ENCODE measurements at places on chromosomes 5 and 9.

DNA sequence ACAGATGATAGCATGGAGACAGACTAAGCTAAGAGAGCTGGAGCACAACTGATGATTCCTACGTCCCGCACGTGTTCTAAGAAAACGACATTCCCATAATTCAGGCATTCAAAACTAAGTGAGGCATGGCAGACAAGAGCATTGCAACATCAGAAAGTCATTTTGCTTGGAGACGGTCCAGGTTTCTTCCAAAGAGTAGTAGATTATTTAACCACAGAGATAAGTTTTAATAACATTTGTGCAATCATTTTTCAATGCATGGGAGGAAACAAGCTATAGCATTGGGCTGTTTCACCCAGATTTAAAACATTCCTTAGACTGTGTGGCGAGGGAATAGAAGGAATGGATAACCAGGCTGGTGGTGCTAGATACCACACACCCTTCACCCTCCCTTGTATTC is 117.2 kb downstream of the APBA1 start:
- no peak for DNase-seq

GRCh38 chr5:177183142-177183541 is 49.6 kb downstream of the NSD1 start:
- DNase-seq = no peak

GRCh38 chr9:124879226-124879625 is 17.3 kb downstream of the ARPC5L start:
- no peak for DNase-seq

DNA sequence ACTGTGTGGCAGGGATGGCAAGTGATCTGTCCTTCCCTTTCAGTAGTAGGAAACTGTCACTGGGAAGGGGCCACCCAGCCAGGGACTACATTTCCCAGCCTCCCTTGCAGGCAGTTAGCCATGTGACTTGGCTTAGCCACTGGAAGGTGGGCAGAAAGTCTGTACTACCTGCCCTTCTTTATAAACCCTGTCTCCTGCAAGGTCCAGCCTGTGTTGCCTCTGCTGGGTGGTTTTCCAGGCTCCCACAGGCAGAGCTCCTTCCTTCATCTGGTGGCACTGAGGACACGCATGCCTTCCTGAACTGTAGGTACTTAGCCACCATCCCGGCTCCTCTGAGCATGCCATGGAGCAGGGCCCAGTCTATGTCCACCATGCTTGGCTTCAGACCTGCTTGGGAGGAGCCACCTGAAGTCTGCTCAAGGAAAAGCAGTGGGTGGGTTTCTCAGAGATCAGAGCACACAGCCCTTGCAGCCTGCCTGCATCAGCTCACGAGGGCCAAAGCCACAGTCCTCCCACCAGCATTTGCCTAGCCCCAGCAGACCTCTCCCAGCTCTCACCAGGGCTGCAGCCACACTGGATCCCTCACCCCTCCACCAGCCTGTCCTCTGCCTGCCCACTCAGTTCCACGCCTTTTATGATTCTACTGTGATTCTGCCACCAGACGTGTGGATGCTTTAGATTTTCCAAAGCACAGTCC is 16.7 kb upstream of the SLC25A51 start:
- DNase-seq = no peak

DNA sequence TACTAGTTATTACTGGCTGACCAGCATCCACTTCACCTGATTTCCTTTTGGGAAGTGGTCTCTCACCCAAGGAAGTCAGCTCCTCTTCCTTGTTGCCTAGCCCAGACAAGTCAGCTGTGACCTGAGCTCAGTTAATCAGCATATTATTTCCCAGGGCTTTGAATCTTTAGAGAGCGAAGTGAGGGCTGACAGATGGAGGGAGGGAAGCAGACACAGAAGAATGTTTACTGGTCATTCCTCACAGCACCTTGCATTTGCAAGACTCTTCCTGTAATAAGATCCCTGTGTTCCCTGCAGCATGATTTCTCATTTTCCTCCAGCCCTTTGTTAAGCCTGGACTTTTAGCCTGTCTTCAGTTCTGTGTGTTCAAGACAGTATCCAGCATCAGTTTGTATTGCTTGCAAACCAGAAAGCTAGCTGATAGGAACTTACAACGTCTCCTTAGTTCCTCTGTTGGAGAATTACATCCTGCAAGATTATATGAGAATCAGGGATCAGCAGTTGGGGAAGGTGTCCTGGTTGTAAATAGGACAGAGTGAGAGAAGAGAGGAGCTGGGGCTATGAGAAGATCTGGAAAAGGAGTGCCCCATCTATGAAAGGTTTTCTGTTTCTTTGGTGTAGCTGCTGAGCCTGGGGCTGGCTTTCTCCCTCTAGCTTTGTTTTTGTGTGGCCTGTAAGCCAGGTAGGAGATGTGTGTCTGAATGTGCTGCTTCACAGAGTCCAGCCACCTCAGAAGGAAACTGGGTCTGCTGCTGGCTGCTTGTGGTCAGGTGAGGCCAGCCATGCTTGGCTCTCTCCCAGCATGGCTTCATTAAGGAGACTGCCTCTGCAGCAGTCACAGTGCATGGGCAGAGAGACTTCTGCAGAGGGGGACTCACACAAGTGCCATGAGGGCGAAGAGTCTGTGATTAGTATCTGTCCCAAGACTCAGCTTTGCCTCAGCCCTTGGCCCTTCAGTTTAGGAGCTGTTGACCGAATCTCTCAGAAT is 50.3 kb downstream of the MAN2A1 start:
- DNase-seq = no peak

- DNase-seq = no peak
Measured at GRCh38 chr5:120258123-120258522, 206.0 kb upstream of the PRR16 start.

DNA sequence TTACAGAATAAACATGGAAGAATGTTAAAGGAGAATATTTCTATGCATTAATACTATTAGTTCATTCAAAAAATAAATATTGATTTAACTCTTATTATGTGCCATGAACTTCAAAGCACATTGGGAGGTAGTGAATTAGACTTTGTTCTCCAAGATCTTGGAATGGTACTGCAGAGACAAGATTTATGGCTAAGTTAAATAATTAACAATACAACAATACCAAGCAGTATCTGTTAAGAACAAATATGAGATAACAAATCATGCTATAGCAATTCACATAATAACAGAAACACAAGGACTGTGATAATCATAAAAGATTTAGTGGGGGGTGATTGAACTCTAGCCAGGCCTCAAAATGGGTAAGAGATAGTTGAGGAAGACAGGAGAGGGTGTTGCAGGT is 11.6 kb downstream of the NMUR2 start:
- no peak for DNase-seq

GRCh38 chr5:75042522-75042921 is 9.8 kb downstream of the GCNT4 start:
- no peak for DNase-seq

- DNase-seq = no peak
Measured at GRCh38 chr9:78997296-78997695, 574.5 kb upstream of the TLE4 start.

DNA sequence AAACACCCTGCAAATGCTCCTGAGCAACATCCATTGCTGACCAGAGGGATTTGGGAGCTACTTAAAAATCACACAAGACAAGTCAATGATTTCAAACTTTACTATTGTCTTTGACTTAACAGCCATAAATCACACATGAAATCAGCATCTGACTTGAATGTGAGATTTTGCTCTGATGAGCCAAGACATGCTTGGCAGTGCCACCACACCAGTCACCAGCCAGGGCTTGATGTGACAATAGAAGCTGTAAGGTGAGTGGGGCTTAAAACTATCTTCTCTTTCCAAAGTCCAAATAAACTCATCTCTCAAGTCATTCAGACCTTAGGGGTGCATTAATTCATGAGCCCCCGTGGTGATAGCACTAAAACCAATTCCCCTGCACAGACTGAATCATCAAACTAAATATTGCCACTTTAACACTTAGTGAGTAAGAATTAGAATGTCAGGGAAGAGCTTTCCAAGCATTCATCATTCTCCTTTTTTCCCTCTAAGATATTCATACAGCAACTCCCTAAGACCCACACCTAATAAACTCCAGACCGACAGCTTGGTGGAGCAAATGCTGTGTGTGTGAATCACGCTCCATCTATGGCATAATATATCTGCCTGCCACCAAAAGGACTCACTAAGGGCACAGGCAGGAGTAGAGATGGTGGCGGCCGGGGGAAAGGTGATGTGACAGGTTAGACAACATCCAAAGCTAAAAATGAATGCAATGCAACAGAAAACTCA is 119.4 kb downstream of the SPOCK1 start:
- no peak for DNase-seq

GRCh38 chr9:112078432-112078831 is 96.7 kb downstream of the SUSD1 start:
- no peak for DNase-seq

DNA sequence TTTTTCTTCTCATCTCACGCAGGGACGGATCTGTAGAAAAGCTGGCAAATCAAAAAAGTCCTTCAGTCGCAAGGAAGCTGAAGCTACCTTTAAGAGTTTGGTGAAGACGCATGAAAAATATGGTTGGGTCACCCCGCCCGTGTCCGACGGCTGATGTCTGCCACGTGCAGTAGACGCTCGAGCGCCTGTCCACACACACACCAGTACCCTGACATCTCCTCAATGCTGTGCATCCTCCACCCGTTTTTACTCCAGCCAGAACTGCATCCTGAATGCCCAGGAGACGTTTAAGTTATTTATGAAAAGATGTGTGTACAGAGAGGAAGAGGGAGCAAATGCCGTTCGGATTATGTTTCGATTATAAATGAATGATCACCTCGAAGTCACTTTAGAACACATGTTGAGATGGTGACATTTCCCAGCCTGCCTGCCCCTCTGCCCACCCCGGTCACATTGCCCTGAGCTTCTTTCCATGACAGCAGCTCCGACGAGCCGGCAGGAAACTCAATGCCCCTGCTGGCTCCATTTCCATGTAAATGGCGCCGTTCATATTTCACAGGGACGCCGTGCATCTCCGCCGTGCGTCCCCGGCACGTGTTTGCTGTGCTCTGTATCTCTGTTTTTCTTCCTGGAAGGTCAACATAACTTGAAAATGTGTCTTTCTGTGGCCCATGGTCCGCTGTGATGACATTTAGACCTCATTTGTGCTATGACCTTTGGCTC is 42.7 kb downstream of the UBE2QL1 start:
- no peak for DNase-seq

DNA sequence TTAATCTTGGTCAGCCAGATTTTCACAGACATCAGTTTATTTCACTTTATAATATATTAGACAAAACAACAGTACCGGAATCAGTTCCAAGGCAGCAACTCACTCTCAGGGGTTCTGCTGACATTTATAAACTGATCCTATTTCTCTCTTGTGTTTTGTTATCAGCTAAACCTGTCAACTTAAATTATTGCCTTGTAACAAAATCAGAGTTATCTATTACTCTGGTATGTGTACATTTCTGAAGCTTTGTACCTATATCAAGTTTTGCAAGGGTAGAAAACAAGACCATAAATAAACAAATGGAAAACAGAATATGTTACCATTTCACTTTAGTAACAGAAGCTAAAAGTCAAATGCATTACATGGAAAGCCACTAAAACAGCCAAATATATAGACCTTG is 122.1 kb downstream of the SIL1 start:
- DNase-seq = no peak

- no peak for DNase-seq
Measured at GRCh38 chr5:98933445-98934072, 4.8 kb upstream of the CHD1 start.

- DNase-seq = no peak
Measured at GRCh38 chr5:107567901-107568671, 102.7 kb downstream of the EFNA5 start.

- no peak for DNase-seq
Measured at GRCh38 chr9:86645303-86645702, 291.1 kb upstream of the TUT7 start.

DNA sequence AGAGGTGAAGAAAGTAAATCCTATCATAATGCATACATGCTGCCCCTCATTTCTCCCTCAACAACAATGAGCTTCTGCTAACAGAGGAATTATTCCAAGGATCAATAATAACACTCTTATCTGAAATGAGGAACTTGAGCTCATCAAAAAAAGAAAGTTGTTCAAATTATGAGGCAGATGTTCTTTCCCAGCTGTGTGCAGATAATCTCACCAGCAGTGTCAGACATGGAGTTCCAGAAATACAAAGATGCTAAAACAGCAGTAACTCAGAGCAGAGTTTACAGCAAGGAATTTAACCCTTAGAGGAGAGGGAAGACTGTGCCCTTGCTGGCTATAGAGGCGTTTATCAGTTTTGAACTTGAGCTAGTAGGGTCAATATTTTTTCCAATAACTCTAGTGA is 153.1 kb downstream of the TRIM36 start:
- no peak for DNase-seq

GRCh38 chr5:152187668-152188067 is 217.4 kb downstream of the NMUR2 start:
- DNase-seq = no peak

- DNase-seq = peak; percentile 31
Measured at GRCh38 chr5:43192558-43193180, 644 bp downstream of the NIM1K start.

GRCh38 chr5:74822288-74822687 is 43.9 kb downstream of the FAM169A start:
- no peak for DNase-seq

- DNase-seq = no peak
Measured at GRCh38 chr5:108257996-108258395, 123.9 kb downstream of the FBXL17 start.

GRCh38 chr9:129665814-129666520 is 520 bp downstream of the PRRX2 start:
- DNase-seq = no peak

DNA sequence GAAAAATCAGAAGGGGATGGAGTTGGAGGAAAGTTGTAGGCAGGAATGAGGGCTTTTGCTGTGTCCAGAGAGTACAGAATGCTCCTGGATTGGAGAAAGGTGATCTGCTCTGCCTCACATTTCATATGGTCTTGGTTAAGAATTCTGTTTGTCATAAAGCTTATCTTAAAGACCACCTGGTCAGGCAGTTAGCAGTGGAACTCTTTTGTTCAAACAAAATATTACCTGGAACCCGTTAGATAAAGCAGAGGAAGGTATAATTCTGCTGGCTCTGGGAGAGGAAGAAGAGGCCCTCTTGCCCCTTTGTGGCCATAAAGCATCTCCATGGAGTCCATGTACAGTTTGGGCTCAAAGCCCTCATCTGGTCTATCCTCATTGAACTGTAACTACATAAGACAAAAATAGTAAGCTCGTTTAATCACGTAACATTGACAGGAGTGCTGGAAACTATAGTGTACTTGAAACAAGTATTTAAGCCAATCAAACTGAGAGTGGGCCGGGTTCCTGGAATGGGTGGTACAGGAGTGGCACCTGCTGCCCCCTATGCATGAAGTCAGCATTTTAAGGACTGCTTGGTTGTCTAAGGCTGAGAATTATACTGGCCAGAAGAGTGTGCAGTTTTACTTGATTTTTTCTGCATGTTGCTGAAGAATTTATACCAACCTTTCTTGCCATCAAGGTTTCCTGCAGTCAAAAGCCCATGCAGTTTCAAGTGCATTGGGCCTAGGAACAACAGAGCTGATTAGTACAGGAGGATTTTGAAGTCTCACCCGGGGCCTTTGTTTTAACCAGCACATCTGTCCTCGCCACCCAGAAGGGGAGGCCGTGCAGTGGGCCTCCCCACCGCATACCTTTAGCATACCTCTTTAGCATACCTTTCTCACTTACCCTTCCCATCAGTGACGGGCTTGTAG is 39.9 kb downstream of the STXBP1 start:
- DNase-seq = no peak

All from CD8-positive, alpha-beta T cell (primary cell).